ENCODE measurements at places on chromosomes 3 and 15.

DNA sequence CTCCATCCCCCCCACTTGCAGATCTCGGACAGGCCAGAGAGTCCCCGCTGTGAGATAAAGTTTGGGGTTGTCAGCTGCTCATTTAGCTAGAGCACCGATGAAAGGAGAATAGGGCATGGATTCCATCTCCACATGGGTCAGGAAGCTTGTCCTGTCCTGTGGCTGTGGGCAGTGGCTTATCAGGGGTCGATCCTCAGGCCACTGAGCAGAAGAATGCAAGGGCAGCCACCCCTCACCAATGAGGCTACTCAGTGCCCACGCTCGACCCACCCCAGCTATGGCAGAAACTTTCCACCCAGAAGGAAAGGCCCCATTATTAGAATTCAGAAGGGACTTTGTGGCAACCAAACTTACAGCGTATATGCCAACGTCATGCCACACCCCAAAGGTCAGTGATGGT, 43.3 kb downstream of the CPN2 start:
- DNase-seq: no peak

- DNase-seq: no peak
Measured at GRCh38 chr3:97885931-97886824, 64.4 kb downstream of the CRYBG3 start.

DNA sequence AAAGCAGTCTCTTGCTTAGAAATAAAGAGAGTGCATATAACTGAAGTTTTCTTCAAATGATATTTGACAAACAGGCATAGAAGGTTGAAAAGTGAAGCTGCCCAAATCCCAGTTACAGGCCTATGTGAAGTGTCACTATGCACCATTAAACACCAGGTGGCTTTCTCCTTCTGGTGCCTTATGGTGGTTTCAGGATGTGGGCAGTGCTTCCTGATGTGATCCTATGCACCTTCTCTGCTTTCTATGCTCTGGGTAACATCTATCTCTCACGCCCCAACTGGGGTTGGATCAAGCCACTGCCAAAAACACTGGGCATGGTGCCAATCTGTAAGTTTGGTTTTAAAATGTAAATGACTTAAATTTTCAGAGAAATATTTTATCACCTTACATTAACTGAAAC, 744.7 kb downstream of the TUSC7 start:
- no peak for DNase-seq

DNA sequence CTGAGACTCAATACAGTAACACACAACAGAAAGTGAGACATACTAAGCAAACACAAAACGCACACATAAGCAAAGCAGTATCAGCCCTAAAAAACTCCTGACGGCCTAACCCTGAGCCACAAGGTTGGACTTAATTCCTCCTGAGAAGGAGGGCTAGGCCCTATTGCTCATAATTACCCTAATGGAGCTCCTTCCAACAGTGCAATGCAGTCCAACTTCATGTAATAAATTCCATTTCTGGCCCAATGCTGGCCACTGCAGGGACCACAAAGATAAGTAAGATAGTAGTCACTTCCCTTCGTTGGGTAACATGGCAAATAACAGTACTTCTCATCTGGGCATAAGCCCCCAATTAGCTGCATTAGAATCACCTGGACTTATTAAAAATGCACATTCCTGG, 4.2 kb downstream of the VPS39 start:
- no peak for DNase-seq

DNA sequence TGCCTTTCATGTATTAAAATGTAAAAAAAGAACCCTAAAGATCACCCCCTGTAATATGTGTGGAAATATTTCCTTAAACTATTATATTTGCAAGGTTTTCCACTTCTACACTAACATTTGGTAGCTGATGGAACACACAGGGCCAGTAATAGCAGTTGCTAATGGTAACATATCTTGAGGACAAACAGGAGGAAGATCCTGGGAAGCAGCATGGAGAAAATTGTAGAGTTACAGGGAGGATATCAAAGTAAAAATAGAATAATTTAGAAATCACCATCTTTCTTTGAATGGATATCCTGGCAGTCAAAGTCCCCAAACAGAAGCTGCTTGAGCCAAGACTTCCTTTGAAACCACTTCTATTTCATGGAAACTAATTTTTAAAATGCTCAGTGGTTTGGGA, 29.5 kb upstream of the OSTN start:
- DNase-seq: no peak

DNA sequence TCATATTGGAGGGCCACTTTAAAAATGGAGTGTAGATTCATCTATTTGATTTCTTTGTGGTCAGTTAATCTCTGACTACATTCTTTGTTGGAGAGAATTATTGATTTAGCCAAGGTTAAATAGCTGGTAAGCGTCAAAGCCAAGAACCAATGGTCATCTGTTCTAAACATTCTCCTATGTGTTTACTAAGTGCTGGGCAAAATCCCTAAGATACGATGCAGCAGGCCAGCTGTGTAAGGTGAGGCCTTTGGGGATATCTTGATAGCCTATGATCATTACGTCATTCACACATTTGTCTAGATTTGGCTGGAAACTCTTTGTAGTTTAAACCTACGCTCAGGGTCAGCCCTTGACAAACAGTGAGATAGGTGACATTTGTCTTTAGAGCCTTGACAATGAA, 236.2 kb downstream of the NR1D2 start:
- DNase-seq: no peak

DNA sequence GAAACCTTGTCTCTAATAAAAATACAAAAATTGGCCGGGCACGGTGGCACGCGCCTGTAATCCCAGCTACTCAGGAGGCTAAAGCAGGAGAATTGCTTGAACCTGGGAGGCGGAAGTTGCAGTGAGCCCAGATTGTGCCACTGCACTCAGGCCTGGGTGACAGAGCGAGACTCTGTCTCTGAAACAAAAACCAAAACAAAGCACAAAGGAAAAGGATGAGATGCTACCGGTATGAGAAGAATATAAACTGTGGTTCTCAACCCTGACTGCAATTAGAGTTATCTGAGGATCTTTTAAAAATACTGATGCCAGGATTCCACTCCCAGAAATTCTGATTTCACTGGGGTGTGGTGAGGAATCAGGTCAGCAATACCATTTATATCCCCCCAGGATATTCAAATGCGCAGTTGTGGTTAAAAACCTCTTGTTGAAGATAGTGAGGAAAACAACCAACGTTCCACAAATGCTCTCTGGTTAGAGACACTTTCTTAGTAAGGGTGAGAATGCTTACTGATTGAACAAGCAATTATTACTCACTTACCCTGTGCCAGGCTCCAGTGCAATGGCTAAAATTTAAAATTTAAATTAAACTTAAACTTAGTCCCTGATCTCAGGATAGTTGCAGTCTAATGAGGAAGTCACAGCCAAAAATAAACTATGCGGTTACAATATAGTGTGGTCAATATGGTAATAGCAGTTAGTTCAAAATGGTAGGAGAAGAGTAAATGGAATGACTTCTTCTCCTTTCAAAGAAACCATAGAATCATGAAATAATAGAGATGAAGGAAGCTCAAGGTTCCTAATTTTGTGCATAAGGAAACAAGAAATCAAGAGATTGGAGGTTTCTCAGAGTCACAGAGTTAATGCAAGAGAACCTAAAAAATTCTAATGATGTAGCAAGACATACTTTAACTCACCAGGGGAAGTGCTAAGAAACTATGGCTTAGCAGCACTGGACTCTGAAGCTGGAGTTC, 109.5 kb downstream of the SSR3 start:
- DNase-seq: no peak

DNA sequence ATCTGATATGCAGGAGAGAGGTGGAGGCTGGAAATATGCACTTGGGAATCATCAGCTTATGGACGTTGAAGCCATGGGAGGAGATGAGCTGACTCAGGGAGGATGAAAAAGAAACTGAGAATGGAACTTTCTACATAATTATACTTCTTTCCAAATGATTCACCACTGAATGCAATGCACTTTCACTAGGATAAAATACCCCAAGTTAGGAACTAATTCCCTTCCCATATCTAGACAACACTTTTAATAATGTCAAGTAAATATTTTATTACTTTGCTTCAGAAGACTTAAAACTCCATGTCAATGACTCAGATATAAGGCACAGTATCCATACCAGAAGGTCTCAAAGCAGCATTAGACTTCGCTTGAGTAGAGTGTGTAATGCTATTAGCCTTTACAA, 24.2 kb downstream of the NPTN start:
- DNase-seq: no peak

- peak; percentile 25 for DNase-seq
Measured at GRCh38 chr15:51924156-51925068, 47.2 kb downstream of the LEO1 start.

DNA sequence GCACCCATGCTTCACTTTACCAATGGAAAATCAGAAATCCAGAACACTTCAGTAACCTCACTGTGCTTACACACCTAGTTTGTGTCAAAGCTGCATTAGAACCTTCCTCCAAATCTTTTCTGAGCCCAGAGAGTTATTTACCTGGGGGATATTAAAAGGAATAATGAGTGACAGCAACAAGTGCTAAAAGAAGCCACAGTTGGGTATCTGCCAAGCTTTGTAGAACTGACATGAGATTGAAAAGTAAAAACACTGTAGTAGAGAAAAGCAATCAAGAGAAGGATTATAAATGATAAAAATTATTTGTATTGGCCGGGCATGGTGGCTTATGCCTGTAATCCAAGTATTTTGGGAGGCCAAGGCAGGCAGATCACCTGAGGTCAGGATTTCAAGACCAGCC, 8.8 kb upstream of the TBC1D23 start:
- DNase-seq: no peak

DNA sequence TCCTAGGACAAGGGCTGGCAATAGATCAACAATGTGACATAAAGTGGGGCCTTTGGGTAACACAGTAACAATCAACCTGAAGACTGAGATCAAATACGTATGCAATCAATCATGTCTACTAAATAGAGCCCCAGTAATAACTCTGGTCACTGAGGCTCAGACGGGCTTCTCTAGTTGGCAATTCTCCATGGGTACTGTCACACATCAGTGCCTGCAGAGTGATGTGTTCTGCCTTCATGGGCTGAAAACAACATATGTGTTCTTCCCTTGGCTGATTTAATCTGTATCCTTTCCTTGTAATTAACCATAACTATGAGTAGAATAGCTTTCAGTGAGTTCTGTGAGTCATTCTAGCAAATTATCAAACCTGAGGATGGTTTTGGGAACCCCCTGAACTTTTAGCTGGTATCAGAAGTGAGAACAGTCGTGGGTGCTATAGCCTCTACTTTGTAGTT, 113.6 kb downstream of the TMCO5A start:
- no peak for DNase-seq

- no peak for DNase-seq
Measured at GRCh38 chr3:177571271-177571943, 374.1 kb upstream of the TBL1XR1 start.

DNA sequence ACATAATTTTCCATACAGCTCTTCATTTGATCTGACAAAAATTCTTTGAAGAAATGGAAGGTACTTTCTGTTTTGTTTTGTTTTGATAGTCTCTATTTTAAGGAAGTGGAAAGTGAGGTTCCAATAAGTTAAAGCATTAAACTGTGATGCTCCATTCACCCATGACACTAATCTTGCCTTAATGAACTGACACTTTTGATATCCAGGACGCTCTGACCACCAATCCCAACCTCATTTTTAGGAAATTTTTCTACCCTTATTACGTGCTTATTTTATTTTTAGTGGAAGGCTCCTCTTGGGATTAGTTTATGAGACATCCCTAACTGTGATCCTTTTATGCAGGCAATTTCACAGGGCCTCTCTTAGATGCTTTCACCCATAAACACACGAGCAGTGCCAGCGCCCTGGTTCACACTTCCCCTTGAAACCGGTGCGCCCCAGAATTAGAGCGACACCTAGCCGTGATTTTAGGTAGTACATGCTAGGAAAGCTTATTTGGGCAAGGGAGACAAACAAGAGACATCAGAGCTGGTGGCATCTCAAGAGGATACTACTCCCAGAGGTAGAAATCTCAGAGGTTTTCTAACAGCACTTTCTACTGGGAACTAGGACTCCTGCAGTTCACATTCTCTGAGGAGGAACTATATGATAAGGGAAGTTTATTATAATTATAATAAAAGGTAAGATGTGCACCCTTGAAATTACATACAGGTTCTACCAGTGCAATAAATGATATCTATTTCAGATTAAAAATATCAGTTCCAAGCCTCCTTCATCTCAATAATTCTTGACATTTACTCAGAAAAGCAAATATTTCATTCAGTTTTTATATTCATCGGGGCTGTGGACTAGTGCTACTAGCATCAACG, 173.9 kb downstream of the SLC9A9 start:
- peak; percentile 76 for DNase-seq

GRCh38 chr3:190996181-190996775, 133.8 kb upstream of the GMNC start:
- DNase-seq: no peak

All from globus pallidus (tissue), 1 donor.